ENCODE measurements at places on chromosomes 2 and 18.

DNA sequence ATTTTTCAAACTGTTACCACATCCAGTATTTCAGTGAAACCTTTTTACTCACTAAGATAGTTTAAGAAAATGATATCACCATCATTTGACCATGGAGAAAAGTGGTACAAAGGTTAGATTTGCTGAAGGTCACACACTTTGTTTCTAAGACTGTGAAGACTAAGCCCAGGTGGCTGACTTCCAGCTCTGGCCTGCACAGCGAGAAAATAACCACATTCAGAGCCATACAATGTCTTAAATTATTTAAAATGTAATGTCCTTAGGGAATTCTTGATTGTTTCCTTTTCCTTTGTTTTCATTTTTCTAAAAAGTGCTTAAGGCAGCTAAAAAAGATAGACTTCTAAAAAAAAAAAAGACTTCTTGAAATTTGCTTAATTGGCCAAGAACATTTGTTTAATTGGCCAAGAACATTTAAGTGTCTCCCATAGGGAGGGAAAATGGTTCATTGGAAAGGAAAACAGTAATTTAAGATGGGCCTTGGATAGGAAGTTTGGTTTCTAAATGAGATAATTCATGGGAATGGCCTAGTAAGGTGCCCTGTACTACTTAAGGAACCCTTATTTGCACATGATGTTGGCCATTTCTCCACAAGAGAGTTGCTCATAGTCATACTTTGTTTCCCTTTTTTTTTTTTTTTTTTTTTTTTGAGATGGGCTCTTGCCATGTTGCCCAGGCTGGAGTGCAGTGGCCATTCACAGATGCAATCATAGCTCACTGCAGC is 45.2 kb downstream of the CYP1B1 start:
- DNase-seq, result no peak

- DNase-seq, result no peak
These were observed 5.9 kb upstream of the RALB start for GRCh38 chr2:120246546-120247300.

DNA sequence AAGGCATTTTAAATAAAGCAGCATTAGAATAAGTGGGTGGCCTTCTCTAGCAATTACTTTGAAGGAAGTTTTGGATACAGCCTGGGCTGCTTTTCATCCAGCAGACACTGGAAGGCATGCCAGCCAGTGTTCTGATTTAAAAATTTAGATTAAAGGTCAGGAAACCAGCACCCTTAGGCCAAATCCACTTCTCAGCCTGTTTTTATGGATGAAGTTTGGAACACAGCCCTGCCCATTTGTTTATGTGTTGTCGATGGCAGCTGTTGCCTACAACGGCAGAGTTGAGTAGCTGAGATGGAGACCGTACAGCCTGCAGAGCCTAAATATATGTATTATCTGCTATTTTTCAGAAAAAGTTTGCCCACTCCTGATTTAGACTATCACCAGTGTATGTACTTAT is 313.6 kb upstream of the ACVR2A start:
- DNase-seq, result no peak

DNA sequence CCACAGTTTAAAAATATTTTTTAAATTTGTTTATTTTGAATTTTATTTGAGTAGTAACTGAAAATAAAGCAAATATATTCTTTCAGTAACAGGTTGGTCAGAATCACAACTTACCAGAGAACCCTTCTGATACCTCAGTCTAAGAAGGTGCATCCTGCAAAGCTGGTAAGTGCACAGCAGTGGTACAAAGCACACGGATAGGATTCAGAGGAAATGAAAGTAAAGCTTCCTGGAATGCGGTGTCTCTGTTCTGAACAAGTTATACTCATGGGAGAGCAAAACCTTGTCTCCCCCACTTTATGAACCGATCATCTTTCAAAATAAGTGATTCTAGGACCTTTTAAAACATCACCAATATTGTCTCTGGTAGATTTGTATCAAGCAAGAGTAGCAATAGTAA is 398.3 kb downstream of the TMX3 start:
- no peak for DNase-seq

GRCh38 chr2:200159357-200159707 is 147.2 kb upstream of the SPATS2L start:
- DNase-seq, result no peak

GRCh38 chr18:2894841-2895370 is 48.1 kb downstream of the EMILIN2 start:
- DNase-seq, result no peak

DNA sequence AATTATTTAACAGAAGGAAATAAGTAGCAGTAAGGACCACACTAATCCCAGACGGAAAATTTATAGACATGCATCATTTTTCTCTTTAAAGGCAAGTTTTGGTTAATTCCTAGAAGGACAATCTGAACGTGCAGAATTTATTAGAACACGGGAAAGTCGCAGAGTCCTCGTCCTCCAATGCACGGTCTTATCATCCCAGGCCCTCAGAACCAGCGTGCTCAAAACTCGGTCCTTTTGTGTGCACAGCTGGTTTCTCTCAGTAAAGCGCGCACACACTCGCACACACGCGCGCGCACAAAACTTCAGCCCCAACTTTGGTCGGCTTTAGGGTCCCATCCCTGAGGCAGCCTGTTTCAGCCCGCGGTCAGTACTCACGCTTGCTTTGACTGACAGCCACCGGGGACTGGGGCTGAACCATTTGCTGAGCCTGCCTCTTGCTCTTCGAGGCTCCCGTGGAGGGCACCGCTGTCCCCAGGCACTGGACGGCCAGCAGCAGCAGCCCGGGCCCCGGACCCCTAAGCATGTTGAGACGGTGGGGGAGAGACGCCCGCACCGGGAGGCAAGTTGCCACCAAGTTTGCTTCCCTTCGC is 493 bp downstream of the FN1 start:
- DNase-seq, result no peak

DNA sequence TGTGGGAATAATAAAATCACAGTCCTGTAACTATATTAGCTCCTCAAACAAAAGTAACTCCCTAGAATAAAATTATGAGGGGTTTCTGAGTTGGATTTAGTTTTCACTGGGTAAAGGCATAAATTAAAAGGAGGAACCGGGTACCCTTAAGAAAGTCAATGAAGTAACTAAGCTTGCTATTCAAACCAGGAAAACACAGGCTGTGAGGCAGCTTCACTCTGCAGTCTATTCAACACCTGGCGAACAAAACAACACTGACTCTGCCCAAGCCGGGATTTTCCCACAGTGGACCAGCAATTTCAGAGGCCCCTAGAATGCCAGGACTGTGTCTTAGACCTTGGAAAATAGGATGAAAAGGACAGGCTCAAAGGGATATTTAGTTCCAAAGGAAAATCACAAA is 24.6 kb upstream of the CREB1 start:
- DNase-seq, result no peak

DNA sequence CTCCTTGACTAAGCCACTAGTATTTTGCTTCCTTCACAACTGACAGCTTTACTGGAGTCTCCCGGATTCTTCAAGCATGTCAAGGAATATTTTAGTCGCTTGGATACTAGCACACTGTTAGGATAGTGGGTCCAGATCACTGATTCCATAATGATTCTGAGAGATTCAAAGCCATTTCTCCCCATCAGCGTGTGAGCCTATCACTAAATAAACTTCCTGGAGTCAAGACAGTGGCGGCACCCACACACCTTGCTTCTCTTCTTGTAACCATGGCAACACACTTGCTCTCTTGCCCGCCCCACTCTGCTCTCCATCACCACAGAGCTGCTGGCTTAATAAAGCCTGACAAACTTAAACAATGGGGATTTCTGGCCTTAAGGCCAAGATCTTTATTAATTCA is 245.1 kb downstream of the LRRTM1 start:
- no peak for DNase-seq

DNA sequence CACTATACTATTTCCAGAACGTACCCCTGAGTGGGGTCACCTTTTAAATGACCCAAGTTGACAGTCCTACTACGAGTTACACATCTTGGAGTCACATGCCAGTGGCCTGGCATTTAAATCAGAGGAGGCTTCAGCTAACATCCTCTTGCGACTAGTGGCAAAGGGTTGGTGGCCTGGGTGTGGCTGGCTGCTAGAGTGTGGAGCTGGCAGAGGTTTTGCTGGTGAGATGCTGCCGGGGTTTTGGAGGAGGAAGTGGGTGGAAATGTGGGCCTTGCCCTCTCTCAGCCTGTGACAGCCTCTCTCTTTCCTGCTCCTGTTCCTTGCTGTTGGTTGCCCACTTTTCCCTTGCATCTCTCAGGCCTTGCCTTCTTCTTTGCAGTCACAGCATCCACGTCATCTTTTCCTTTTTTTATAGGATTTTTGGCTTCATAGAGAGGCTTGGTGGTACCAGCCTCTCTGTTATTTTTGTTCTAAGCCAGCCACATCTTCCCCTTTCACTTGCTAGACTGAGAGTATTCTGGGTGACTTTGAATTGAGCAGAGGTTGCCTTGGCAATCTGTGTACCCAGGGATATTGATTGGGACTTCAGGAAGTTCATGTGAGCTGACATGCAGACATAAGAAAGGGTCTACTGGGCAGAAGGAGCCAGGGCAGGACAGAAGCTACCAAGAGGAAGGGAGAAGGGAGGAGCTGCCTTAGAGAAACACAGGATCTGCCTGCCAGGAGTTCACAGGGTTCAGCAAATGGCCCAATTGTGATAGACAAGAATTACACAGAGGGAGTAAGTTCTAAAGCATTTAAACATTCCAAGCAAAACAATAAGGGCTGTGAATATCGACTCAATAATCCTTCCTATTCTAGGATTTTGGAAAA is 55.4 kb downstream of the CDC42EP3 start:
- DNase-seq, result peak; percentile 76

DNA sequence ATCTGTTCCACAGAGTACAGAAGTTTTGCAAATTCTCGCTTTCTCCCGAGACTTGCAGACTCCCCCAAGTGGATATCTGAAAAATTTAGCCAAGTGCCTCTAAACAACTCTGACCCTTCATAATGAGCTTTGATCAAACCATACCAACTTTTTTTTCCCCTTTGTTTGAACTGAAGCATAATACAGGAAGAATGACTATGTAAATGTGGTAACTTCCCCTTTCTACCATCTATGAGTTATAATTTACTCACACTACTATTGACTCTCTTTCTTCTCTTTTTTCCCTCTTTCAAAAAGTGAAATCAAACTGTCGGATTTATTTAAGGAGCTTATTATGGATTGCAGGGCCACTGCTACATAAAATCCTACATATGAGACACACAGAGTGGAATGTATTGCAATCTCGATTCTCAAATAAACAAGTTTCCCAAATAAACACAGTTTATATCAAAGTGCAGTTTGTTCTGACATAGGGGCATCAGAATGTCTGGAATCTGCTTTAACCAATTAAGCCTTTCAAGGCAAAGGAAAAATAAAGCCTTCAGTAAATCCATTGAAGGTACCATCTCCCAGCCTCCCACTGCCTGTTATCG is 1.4 kb upstream of the ZNF804A start:
- DNase-seq, result no peak

- no peak for DNase-seq
These were observed 1.9 kb upstream of the UXS1 start for GRCh38 chr2:106195981-106196380.

GRCh38 chr2:51297488-51297887 is 265.6 kb upstream of the NRXN1 start:
- DNase-seq, result no peak

DNA sequence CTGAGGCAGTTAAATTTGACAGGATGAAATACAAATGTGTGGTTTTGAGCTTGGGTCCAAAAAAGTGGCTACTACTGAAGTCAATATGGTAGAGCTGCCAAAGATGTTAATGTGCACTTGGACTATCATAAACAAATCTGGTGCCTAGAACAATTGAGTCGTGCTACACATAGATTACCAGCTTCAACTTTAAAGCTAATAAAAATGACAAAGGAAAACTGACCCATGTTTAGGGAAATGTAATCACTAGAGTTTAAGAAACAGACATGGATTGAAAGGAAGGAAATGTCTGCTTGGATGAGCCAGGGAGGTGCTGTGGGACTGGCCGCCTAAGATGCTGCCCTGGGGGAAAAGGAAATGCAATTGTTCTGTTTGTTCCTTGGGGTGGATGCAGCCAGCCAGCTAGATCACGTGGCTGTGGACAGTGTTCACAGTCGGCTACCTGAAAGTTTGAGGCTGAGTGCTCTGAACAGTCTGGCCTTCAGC is 36.6 kb downstream of the CYB5A start:
- no peak for DNase-seq

DNA sequence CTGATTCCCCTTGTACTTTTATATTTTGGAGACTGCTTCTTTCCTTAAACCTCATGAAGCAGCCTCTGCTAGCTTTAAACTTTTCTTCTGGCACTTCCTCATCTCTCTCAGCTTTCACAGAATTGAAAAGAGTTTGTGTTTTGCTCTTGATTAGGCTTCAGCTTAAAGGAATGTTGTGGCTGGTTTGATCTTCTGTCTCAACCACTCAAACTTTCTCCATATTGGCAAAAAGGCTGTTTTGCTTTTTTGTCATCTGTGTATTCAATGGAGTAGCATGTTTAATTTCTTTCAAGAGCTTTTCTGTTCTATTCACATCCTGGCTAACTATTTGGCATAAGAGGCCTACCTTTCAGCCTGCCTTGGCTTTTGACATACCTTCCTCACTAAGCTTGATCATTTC is 36.3 kb upstream of the MSTN start:
- DNase-seq, result no peak

DNA sequence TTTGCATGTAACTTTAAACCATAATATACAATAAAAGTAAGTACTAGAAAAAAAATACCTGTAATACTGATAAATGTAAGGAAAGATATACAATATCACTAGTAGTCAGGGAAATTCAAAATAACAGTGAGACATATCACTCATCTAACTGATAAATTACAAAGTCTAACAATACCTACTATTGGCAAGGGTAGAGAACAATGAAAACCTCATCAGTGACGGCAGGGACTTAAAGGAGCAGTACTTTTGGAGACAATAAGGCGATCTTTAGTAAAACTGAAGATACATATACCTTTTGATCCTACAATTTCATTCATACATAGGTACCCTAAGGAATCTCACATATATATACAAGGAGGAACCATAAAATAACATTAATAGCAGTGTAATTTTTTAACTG is 24.9 kb downstream of the C2orf76 start:
- no peak for DNase-seq

DNA sequence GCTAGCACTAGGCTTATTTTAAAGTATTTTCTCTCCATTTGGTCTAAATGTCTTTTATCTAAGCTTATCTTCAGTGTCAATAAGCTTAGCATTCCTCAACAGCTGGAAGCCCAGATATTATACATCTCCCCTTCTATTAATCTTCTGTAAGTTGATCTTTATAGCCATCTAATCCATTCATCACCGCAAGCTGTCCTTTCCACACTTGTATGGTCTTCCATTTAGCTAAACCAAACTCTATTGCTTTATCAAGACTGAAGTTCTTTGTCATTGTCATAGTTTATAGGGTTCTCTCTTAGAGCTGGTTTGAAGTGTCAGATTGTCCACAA is 101.3 kb upstream of the GPR45 start:
- DNase-seq, result no peak

- DNase-seq, result no peak
These were observed 17.5 kb downstream of the IGFBP2 start for GRCh38 chr2:216650626-216651257.

- no peak for DNase-seq
These were observed 162.3 kb downstream of the MREG start for GRCh38 chr2:215851082-215851481.

- DNase-seq, result no peak
These were observed 139.9 kb downstream of the TDRD15 start for GRCh38 chr2:21263622-21264021.

Measured in T-helper 2 cell (primary cell).